ENCODE measurements at places on chromosomes 6 and 20.

GRCh38 chr6:16901782-16902181 is 140.5 kb upstream of the ATXN1 start:
- DNase-seq, result no peak

DNA sequence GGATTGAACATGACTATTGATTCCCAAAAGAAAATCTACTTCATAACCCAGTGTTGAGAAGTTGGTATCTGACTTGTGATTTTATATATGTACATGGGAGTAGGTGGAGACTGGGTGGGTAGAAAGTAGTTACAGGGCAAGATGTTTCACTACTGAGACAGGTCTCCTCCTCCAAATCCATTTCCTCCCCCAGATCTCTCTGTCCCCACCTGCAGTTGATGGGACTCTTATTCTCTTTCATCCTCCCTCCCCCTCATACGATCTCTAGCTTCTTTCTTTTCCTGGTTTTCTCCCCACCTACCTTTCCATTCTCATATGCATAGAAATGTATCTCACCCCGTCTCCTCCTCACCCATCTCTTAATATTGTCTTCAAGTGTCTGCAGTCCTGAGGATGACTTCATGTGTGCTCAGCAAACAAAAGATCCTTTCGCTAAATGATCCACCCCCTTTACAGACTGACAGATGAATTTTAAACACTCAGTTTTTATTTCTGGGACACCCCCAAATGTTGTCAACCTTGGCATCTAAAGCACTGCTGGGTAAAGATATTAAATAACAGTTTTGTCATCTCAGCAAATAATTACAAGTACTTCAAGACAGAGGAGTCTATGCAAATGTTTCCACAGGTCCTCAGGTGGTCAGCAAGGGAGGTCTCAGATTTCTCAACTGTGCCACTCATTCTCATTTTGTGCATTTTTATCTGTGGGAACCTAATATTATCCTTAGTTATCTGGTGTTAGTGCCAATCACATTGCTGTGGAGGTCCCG is 18.7 kb upstream of the HECA start:
- no peak for DNase-seq

DNA sequence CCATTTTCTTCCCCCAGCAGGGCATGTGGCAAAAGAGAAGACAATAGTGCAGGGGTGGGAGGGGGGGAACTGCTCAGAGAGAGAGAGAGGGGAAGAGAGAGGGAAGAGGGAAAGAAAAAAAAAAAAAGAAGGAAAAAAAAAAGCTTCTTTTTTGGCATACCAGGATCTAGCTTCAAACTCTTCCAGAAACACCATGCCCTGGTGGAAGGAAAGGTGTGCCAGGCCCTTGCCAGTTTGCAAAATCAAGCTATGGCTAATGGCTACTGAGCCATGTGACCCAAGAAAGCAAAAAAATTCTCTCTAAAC is 326 bp downstream of the ZMYND8 start:
- no peak for DNase-seq

DNA sequence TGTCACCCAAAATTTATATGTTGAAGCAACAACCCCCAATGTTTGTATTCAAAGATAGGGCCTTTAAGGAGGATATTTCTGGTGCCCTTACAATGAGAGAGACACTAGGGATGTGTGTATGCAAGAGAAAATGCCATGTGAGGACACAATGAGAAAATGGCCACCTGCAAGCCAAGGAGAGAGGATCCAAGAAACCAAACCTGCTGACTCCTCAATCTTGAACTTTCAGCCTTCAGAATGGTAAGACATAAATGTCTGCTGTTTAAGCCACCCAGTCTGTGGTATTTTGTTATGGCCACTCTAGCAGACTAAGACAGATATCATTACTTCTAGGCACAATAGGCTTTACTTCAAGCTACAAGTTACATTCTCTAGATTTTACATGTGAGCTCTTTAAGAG is 1145.1 kb upstream of the MAP3K7 start:
- no peak for DNase-seq

DNA sequence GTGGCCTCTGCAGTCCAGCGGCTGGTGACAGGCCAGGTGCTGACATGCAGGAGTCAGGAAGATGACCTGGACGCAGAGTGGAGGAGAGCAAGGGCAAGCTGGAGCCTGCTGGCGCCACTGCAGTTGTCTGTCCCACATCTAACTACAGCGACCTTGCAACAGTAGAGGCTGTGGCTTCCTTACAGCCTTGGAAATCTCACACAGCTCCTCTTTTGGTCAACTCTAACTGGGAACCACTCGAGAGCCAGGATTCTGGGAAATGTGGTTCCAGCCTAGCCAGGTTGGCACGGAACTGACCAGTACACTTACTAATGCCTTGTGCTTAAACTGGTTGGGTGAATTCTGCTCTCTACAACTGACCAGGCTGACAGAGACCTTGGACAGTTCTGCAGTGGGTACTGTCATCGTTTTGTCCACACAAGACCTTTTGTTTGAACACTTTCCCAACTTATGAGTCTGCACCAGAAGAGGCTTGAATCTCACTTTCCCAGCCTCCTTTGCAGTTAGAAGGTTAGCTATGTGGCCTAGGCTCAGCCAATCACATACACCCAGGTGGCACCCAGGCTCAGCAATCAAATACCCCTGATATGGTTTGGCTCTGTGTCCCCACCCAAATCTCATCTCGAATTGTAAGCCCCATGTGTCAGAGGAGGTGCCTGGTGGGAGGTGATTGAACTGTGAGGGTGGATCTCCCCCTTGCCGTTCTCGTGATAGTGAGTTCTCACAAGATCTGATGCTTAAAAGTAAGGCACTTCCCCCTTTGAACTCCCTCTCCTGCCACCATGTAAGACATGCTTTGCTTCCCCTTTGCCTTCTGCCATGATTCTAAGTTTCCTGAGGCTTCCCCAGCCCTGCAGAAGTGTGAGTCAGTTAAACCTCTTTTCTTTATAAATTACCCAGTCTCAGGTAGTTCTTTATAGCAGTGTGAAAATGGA is 153.5 kb downstream of the ZMYND8 start:
- no peak for DNase-seq

- DNase-seq, result no peak
These were observed 81.0 kb downstream of the AKAP7 start for GRCh38 chr6:131216246-131216645.

GRCh38 chr6:161727083-161727833 is 453.4 kb upstream of the AGPAT4 start:
- DNase-seq, result no peak

GRCh38 chr6:47103931-47104330 is 61.8 kb upstream of the ADGRF1 start:
- DNase-seq, result no peak

GRCh38 chr6:121032268-121033006 is 301.8 kb downstream of the TBC1D32 start:
- no peak for DNase-seq

DNA sequence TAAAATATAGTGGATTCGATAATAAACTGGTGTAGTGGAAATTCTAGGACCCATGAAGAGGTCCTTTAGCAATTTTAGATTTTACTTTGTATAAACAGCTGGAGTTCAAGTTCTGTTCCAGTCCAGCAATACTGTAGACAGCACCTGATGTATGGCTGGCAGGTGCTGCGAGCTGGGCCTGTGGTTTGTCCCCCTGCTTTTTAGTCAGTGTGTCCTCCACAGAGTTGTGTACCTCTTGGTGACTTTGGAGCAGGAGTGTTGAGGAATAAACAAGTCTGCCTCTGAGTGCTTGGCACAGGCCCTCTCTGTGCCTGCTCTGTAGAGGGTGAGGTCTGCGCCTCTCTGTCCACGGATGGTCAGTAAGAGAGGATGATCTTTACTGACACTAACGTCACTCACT is 13.8 kb downstream of the STX16 start:
- DNase-seq, result no peak

DNA sequence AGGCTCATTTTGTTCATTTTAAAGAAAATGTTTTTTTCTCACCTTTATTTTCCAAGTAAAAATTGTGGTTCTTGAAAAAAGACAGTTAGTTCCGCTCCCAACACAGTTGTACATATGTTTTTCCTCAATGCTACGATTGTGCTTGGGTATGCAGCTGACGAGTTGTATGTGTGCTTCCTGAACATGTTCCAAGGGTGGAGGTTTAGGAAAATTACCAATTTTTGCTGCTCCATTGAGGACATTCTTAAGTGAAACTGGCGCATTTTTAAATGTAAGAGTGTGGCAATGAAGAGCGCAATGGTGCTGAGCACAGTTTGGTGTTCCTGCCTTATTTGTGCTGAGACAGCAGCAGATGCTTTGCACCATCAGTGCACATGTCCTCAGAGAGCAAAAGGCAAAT is 70.3 kb upstream of the CLDN20 start:
- DNase-seq, result no peak

GRCh38 chr6:41713650-41714291 is 21.6 kb downstream of the TFEB start:
- DNase-seq, result no peak

DNA sequence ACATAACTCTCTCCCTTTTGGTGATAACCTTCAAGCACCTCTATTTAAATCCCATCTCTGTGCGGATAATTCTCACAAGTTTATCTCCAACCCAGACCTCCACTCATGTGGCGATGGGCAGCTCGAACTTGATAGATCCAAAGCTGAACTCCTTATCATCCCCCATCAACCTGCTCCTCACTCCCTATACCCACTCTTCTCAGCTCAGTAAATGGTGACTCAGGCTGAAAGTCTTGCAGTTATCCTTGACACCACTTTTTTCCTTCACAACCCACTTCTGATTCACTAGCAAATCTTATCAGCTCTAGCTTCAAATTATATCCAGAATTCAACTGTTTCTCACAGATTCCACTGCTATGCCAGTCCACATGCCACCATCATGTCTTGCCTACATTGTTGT is 155.3 kb upstream of the STXBP5 start:
- DNase-seq, result no peak

GRCh38 chr6:13186861-13187260 is 141.5 kb downstream of the TBC1D7 start:
- DNase-seq, result no peak

- no peak for DNase-seq
These were observed 72.4 kb downstream of the HFE start for GRCh38 chr6:26159357-26160273.

- no peak for DNase-seq
These were observed 57.7 kb downstream of the SNX5 start for GRCh38 chr20:17910828-17911294.

DNA sequence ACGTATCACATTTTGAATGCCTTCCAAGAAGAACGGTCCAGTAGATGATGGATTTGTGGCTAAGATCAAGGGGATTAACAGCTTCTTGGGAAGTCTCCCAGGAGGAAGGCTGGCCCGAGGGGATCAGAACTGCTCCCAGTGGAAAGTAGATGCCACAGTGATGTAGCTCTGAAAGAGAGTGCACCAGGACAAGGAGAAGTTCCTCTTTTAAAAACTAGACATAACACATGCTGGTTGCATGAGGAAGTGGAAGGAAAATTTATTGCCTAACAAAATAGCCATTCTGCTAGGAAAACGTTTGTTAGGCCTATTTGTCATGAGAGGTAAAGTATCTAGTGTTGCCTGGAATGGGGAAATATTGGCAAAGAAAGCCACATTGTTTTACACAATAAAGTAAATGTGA is 87.8 kb downstream of the CDH26 start:
- no peak for DNase-seq

DNA sequence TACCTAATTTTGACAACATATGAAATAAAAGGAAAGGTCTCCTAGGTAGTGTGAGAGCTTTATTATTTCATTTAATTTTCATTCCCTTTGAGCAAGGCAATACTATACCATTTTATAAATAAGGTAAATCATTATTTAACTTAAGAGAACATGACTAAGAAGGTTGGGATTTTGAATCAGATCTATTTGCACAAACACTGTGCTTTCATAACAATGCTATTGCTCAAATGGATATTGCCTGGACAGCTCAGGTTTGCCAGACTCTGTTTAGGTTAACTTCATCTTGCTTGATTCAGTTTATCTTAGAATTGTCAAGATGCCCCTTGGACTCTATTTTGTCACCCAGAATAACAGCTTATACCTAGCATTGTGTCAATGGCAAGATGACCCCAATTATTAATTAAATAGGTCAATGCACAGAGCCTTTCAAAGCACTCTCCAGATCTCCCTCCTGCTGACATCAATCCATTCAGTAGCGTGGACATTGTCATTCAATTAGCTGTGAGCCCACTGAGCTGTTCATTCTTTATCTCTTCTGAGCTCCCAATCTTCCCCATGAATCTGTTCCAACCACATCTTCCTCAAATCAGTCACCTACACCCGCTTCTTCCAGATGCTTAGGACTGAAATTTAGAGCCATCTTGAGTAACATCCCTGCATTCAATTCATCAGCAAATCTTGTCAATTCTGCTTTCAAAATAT is 42.1 kb upstream of the TMEM30A start:
- no peak for DNase-seq

DNA sequence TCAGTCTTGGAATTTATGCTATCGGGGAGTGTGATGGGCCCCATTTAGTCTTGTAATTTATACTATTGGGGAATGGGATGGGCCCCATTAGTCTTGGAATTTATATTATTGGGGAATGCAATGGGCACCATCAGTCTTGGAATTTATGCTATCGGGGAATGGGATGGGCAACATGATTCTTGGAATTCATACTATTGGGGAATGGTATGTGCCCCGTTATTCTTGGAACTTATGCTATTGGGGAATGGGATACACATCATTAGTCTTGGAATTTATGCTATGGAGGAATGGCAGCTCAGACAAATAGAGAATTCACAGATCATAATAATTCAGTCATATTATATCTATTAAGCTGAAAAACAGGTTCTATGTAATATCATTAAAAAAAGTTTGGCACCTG is 300.3 kb downstream of the SMOC2 start:
- no peak for DNase-seq

DNA sequence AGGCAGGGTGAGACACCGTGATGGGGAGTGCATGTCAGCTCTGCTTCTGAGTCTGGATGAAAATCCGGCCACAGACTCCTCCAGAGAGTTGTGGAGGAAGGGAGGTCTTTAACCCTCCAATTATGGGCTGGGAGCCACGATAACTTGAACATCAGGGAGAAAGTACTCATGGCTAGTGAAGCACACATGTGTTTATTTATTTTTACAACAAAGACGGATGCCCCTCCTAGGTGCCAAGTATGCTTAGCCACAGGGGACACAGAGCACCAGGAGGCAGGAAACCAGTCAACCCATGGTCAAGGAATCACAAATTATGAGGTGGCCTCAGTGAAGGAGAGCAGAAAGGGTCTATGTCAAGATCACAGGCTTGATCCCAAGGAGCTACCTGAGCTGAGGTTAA is 54.1 kb downstream of the ZNF217 start:
- no peak for DNase-seq

- DNase-seq, result no peak
These were observed 226.5 kb downstream of the ANKRD60 start for GRCh38 chr20:58001946-58002345.

- no peak for DNase-seq
These were observed 51.7 kb downstream of the PDE10A start for GRCh38 chr6:165611294-165611693.

DNA sequence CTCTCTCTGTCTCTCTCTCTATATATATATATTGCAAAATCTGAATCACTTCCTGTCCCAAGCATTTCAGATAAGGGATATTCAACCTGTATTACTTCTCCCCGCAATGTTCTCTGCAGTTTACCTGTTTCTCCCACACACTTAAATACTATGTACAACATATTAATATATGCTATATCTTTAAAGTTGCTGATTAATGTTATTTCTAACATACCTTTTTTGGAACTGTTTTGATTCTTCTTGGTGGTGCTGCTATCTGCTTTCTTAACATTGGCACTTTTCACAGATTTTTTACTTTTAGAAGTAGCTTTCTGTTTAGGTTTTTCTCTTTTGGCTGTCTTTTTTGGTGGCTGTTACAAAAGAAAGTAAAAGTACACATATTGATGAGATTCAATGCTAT is 27.2 kb downstream of the DEK start:
- DNase-seq, result no peak
